Liver (tissue), 10 donors: ENCODE measurements at places on chromosomes 5 and 9. TPM values are rescaled to one million over a fixed set of nuclear protein-coding genes. Genes with fewer than 3 reads are reported as not detected.

DNA sequence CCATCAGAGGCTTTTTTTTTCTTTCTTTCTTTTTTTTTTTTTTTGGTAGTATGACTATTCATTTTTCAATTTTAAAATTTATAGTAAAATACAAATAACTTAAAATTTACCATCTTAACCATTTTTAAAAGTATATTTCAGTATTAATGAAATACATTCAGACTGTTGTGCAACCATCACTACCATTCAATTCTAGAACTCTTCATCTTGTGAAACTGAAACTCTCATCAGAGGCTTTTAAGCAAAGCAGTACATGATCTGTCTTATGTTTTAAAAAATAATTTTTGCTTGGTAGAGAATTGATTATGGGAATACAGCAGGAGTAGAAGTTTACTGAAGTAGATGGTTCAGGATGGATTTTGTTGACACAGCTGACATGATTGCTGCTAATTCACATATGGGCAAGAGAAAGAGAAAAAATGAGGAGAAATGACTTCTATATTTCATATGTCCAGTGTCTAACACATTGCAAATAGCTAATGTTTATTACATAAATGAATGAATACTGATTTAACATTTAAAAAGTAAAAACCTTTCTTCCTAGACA, 13.4 kb downstream of the ELOVL7 start:
- H3K4me3 ChIP-seq, result no peak overlapping the region
- H3K36me3 ChIP-seq, result no peaks in the 10 kb centered on the region
- H3K27me3 ChIP-seq, result no peaks in the 10 kb centered on the region
- no peak for DNase-seq

The OTP gene
- total RNA-seq, result not detected

- no peaks in the 10 kb centered on the region for H3K27me3 ChIP-seq
- DNase-seq, result no peak
- peaks cover 3% of the 10 kb centered on the region for H3K4me1 ChIP-seq
- no peak overlapping the region for H3K27ac ChIP-seq
- no peak overlapping the region for H3K4me3 ChIP-seq
These were observed 155.8 kb downstream of the DEPDC1B start for GRCh38 chr5:60544142-60544541.

The KCNV2 gene
- total RNA-seq, result not detected

The CFAP157 gene
- total RNA-seq, result not detected

DNA sequence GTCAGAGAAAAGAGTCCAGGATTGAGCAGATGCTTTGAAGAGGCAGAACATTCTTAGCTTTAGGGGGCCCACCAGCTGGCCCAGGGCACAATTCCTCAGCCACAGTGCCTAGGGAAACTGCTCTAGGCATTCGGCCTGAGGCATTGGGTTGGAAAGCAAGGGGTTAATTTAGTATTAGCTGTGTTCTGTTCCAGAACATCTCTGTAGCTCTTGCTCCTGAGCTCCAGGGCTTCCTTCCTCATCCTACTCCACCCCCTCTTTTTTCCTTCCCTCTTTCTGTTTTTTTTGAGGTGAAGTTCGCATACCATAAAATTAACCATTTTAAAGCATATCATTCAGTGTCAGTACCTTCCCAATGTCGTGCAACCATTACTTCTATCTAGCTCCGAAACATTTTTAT, 74.5 kb upstream of the PANK3 start:
- no peak for DNase-seq
- no peak overlapping the region for H3K27ac ChIP-seq
- no peaks in the 10 kb centered on the region for H3K36me3 ChIP-seq
- no peaks in the 10 kb centered on the region for H3K4me1 ChIP-seq
- no peaks in the 10 kb centered on the region for H3K27me3 ChIP-seq
- no peak overlapping the region for H3K4me3 ChIP-seq

DNA sequence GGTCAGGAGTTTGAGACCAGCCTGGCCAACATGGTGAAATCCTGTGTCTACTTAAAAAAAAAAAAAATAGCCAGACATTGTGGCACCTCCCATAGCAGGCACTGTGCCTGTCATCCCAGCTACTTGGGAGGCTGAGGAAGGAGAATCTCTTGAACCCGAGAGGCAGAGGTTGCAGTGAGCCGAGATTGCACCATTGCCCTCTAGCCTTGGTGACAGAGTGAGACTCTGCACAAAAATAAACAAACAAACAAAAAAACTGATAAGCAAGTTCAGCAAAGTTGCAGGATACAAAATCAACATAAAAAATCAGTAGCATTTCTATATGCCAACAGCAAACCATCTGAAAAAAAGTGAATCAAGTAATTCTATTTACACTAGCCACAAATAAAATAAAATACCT, 64.8 kb upstream of the TTC23L start:
- H3K27me3 ChIP-seq, result no peaks in the 10 kb centered on the region
- DNase-seq, result no peak
- H3K4me1 ChIP-seq, result peaks cover 2% of the 10 kb centered on the region

DNA sequence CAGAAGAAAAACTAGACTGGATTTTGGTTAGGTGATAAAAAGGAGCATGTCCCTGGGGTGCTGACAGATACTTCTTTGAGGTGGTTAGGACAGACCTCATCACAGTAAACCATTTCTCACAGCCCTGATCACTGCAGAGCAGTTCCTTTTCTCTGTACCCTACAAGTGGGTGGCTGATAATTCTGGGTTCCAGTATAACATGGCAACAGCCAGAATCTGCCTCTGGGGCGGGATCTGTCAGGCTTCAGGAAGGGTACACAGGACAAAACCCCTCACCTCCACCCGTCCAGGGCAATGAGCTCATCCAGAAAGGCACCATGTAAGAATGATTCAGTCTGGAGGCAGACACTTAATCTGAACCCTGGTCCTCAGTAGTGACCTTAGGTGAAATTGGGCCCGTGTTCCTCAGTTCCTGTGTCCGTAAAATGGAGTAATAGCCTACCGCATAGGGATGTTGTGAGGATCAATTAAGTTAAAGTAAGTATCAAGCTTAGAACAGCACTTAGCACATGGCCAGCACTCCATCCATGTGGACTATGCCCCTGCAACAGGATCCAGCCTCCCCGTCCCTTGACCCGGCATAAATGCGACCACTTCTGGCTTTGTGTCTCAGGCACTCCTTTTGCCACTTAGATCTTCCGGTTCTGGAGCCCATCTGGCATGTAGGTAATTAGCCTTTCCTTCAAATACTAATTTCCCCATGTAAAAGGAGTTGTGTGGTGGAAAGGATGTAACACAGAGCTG, 129.2 kb downstream of the LHFPL2 start:
- no peak overlapping the region for H3K4me3 ChIP-seq
- H3K4me1 ChIP-seq, result no peaks in the 10 kb centered on the region
- DNase-seq, result no peak
- no peaks in the 10 kb centered on the region for H3K27me3 ChIP-seq
- H3K36me3 ChIP-seq, result no peaks in the 10 kb centered on the region

DNA sequence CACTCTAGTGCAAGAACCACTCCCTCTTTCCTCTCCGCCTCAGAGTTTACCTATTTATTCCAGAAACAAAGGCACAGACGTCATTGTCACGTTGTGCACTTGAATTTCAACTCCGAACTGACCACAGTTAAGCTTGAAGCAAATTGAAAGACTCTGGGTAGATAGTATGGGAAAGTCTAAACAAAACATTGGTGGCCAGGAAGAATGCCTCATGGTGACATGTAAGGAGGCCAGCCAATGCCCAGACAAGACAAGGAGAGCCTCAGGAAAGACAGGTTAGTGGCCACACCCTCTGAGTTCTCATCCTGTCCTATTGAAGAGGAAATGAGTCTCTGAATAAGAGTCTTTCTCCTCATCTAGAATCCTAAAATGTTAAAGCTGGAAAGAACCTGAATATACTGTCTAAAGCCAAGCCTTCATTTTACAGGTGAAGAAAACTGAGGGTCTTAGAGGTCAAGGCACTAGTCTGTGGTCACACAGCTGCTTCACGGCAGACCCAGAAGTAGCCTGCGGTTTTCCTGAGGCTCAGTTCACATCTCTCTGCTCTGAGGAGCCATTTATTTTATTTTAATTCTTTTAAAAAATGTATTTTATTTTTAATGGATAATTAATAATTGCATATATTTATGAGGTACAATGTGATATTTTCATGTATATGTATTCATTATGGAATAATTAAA, 30.2 kb downstream of the ZFAND5 start:
- H3K4me1 ChIP-seq, result no peaks in the 10 kb centered on the region
- no peak overlapping the region for H3K4me3 ChIP-seq
- no peaks in the 10 kb centered on the region for H3K27me3 ChIP-seq
- no peak for DNase-seq

The MEIKIN gene
- 0.42 TPM for total RNA-seq

The SERF1B gene
- total RNA-seq, result 6.0 TPM

The NCBP1 gene
- total RNA-seq, result 16.4 TPM

The PCDHB4 gene
- total RNA-seq, result 0.14 TPM

DNA sequence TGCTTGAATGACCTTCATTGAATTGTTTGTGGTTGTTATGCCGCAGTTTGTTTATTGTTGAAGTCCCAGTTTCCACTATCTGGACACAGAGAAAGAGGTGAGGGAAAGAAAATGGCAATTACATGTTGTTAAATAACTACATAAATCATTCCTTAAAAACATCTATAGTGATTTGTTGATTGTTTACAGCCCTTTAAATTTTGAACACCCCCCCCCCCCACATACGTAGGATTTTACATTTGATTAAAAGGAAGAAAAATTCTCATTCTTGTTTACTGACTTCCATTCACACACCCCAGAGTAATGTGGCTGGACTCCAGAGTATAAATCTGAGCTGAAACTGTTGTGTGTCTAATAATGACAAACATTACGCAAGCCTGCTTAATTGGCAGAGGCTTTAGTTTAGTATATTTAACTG, 87.1 kb upstream of the FAM174A start:
- H3K4me1 ChIP-seq, result no peaks in the 10 kb centered on the region
- no peaks in the 10 kb centered on the region for H3K36me3 ChIP-seq
- H3K4me3 ChIP-seq, result no peak overlapping the region
- H3K27ac ChIP-seq, result no peak overlapping the region
- DNase-seq, result no peak
- H3K27me3 ChIP-seq, result no peaks in the 10 kb centered on the region

The GOLGA1 gene
- total RNA-seq, result 17.6 TPM

DNA sequence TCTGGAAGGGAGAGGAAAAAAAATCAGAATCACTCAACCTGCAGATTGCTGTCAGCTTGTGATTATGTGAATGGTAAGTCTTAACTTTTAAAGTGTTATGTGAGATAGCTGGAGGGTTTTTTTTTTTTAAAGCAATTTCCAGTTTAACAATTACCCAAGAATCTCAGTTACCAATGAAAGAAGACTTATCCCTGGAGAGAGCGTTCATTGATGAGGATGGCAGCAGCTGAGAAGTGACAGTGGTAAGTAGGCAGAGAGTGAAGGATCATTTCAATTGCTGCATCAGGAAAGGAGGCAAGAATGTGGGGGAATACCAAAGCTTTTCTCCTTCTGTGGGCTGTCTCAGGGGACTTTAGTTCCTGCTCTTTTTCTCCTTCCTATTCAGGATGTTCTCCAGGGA, 370.2 kb upstream of the C9orf72 start:
- no peaks in the 10 kb centered on the region for H3K27me3 ChIP-seq
- no peaks in the 10 kb centered on the region for H3K36me3 ChIP-seq
- H3K4me3 ChIP-seq, result no peak overlapping the region
- DNase-seq, result no peak
- no peaks in the 10 kb centered on the region for H3K4me1 ChIP-seq

GRCh38 chr9:124495126-124496074, 11.8 kb downstream of the NR5A1 start:
- H3K4me1 ChIP-seq, result no peaks in the 10 kb centered on the region
- no peak overlapping the region for H3K4me3 ChIP-seq
- H3K27ac ChIP-seq, result no peak overlapping the region
- H3K36me3 ChIP-seq, result no peaks in the 10 kb centered on the region
- no peak for DNase-seq
- no peaks in the 10 kb centered on the region for H3K27me3 ChIP-seq

The MAT2B gene
- total RNA-seq, result 27.0 TPM

The PRR16 gene
- 0.14 TPM for total RNA-seq

DNA sequence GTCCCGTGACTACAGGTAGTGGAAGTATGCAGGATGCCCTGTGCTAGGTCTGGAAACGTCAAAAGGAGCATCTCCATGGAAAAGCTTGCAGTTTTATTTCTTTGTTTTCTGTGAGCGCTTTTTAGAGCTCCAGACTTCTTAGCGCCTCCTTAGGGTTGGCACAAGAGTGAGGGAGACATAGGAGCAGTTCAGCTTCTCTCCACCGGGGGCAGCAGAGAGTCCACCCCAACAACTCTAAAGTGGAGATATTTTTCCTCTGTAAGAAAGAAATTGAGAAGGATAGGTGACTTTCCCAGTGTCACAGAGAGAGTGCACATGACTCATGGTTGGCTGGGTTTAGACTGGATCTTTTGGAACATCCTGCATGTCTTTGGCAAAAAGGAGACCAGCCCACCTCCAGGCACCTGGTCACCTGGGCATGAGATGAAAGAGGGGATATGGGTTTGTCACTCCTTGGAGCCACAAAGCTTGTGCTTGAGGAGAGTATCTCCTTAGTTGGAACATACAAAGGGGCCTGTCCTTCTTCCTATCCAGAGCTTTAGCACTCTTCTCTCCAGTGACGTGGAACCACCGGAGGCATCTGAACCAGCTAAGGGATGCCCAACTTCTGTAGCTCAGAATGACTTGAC, 637.7 kb downstream of the SEMA5A start:
- peaks cover 2% of the 10 kb centered on the region for H3K27me3 ChIP-seq
- H3K4me1 ChIP-seq, result no peaks in the 10 kb centered on the region
- no peak for DNase-seq
- H3K36me3 ChIP-seq, result no peaks in the 10 kb centered on the region

The GPR107 gene
- 11.1 TPM for total RNA-seq

The AGTPBP1 gene
- 14.4 TPM for total RNA-seq

The NUDCD2 gene
- 1.8 TPM for total RNA-seq

DNA sequence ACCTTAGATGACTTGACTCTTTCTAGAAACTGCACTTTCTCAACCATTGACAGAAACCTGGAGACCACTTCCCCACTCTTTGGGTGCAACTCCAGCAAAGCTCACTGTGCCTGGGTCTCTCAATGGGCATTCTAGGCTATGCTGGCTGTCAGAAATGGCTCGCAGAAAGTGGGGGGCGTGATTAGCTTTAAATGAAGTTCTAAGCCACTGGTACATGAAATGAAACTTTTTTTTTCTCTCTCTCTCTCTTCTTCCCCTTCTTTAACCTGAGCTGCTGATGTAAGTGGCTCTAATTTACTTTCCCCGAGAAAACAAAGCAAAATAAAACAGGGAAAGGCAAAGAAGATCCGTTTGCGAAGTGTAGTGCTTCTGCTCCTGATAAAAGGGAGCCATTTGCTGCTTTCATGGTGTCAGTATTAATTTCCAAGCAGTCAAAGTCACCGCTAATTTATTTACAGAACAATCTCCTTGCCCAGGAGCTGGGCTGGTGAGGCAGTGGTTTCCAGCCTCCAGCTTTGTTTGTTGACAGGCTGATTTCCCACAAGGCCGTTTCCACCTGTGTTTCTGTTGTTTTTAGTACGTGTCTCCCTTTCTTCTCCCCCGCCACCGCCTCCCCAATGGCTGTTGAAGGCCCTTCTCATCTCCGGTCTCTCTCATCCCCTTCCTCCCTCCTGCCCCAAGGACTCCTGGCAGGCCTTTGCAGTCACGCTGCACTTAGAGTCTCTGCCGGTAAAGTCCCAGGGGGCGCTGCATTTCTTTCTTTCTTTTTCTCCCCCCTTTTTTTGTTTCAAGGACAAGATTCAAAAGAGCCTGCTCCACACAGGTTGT, 422.9 kb downstream of the EBF1 start:
- no peak overlapping the region for H3K4me3 ChIP-seq
- no peak for DNase-seq
- no peaks in the 10 kb centered on the region for H3K4me1 ChIP-seq
- no peaks in the 10 kb centered on the region for H3K36me3 ChIP-seq
- H3K27ac ChIP-seq, result no peak overlapping the region
